Motor neuron (in vitro differentiated cells): ENCODE measurements at places on chromosomes 3 and 15. TPM values are rescaled to one million over a fixed set of nuclear protein-coding genes. Genes with fewer than 3 reads are reported as not detected.

RYK gene
- total RNA-seq, result 68.5 and 88.2 TPM in 2 replicates

LMAN1L gene
- total RNA-seq, result 0.85 and 0.89 TPM in 2 replicates

ARID3B gene
- 4.6 and 7.7 TPM in 2 replicates for total RNA-seq

USP19 gene
- total RNA-seq, result 29.9 and 33.7 TPM in 2 replicates

INAFM2 gene
- total RNA-seq, result 15.5 and 16.8 TPM in 2 replicates

MYRIP gene
- 1.2 and 1.5 TPM in 2 replicates for total RNA-seq

MNS1 gene
- total RNA-seq, result 0.64 and 0.75 TPM in 2 replicates

ZNF280D gene
- total RNA-seq, result 23.9 and 24.1 TPM in 2 replicates
